ENCODE measurements at places on chromosomes 2 and 18. TPM values are rescaled to one million over a fixed set of nuclear protein-coding genes. Genes with fewer than 3 reads are reported as not detected.

Gene IL1A
- 4.0 TPM for polyA plus RNA-seq

Gene C2orf80
- not detected for polyA plus RNA-seq

Gene SCYGR5
- not detected for polyA plus RNA-seq

- no peak for DNase-seq
Measured at GRCh38 chr2:12733846-12734245, 17.1 kb downstream of the TRIB2 start.

DNA sequence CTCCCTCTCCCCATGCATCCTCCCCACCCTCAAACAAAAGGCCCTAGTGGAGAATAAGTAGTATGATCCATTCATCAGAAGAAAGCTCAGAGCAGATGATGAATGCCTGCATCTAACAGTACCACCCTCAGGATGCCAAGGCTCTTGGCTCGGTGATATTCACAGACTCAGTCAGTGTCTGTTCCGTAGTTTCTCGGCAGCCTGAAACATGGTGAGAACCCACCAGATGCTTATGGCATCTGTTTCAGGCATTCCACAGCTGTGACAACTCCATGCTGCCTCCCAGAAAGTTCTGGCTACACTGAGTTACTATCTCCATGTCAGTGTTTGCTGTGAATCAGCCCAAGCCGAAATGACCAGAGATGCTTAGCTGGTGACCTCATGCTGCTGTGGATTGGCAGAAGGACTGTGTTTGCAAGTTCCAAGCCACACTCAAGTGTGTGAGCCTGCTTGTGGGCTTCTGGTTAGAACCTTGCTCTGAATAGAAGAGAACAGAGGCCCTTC lies 83.9 kb downstream of the WDSUB1 start:
- no peak for DNase-seq

- DNase-seq: no peak
Measured at GRCh38 chr2:69177063-69177771, 164.2 kb downstream of the ANTXR1 start.

DNA sequence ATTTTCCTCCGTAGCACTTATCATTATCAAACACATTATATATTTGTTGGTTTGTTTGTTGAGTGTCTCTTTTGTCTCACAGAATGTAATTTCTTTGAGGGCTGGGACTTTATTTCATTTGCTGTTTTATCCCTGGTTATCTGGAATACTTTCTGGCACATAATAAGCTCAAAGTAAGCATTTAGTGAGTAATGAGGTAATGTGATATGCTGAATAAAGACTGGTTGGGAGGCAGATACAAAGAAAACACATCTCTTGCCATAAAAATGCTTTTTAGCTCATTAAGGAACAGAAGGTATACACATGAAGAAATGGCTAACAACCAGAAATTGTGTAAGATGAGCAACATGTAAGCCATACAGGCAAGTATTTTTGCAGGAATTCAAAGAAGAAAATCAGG lies 1411.8 kb downstream of the LRP1B start:
- DNase-seq: no peak

DNA sequence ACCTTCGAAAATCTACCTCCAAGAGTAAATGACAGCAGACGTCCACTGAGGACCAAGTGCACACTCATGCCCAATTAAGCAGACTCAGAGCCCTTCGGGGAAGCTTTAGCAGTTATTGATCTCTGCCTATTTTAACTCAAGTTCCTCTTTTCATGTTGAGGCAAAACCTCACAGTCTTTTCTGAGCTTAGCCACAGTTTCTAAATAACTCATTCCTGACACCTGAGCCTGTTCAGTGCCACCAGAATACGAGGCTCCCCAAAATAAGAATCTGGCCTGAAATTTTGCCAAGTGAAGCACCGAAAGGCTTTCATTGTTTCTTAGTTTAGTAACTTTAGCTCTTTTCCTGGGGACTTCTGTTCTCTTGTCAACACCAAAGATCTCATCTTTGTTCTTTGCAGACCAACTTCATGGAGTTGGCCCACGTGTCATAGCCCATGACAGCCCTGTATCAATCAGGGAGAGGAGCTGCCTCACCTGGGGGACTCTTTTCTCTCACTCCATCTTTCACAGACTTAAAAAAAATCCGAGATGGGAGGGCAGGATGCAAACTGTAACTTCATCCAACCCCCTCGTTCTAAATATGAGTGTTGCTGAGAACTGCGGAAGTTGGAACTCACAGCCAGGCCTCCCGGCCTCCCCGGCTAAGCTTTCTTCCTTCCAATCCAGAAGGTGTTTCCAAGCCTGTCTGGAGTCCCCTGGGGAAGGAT lies 22.2 kb downstream of the INPP5D start:
- DNase-seq: peak; percentile 95

DNA sequence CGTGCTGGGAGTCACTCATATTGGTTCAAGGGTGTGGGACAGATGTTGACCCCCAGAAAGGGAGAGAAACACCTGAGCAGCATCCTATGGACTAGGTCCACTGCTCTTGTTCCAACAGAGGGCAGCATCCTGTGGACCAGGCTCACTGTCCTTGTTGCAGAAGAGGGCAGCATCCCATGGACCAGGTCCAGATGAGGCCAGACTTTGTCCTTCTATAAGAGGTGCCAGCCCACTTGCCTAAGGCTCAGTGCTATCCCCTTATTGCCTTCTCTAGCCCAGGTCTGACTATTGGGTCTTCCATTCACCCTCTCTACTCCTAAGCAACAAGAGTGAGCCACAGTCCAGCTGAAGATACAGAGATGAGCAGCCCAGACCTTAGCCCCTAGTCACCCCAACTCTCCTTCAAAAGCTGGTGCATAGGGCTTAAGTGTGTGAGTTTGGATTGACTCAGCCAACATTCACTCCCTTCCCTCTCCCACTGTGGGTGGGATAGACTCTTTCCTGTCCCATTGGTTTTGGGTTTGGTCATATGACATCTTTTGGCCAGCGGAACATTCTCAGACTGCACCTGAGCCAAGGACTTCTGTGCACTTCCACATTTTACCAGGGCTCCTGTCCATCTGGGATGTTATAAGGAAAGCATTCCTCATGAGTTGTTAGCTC lies 132.4 kb upstream of the GPC1 start:
- no peak for DNase-seq

- DNase-seq: no peak
Measured at GRCh38 chr2:33350632-33351031, 125.8 kb upstream of the RASGRP3 start.

DNA sequence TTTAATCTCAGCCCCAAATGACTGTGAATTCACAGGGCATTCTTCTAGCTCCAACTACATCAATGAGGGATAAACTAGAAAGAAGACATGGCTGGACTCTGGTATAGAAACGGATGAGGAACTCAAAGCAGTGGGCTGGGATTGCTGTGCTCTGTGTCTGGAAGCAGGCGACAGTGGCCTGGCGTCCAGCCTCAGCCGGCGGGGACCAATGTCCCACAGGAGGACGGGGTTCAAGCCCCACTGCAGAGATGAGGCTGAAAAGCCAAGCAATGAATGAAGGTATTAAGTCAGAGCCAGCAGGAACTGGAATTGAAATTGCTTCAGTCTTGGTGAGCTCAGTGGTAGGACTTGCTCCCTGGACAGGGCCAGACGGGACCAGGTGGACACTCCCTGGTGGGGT lies 24.3 kb upstream of the BOK start:
- DNase-seq: no peak

- DNase-seq: no peak
Measured at GRCh38 chr2:239694487-239694886, 293.7 kb upstream of the HDAC4 start.

DNA sequence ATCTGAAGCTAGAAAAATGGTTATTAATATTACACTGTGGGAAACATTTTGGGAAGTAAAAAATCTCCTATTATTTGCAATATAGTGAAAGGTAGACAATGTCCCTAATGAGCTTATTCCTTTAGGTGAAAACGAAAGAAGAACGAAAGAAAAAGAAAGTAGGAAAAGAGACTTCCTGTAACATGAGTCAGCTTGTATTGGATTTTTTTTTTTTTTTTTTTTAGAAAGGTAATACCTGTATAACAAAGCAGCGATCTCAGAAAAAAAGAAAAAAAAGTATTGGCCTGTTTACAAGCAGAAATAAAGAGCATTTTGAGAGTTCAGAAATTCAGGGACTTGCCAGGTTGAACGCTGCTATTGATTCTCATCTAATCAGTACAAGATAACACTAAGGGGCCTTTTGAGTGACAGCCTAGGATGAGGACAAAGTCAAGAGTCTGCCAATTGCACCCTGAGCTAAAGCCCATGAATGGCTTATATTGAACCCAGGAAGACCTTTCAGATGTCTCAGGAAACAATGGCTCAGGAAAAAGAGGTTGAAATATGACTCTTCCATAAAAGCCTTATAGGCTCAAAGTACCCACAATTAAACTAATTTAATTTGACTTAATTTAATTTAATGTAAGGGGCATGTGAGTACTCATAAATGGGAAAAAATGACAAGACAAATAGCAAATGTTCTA lies 615.6 kb upstream of the CDH2 start:
- DNase-seq: no peak
